ENCODE measurements at places on chromosomes 7 and 10.

- DNase-seq = no peak
Observed at GRCh38 chr10:86592413-86592812, 61.9 kb upstream of the OPN4 start.

DNA sequence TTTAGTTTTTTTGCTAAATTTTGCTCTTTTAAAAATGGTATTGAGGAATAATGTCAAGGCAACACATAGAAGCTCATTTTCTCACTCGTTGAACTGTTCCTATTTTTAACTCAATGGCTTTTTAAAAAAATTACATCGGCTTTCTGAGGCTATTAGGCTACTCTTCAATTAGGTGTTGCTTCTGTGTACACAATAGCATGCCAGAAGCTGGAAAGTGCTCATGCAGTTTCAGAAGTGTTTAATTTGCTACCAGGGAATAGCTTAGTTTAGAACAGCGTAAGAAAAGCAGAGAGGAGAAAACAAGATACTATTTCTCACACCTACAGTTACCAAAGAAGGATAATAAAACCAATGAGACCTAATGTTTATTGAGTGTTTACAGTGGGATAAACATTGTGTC is 157.4 kb downstream of the NXPH1 start:
- no peak for DNase-seq

- DNase-seq = no peak
Observed at GRCh38 chr10:88810196-88810961, 7.8 kb downstream of the LIPM start.

GRCh38 chr10:360653-361052 is 225.4 kb downstream of the ZMYND11 start:
- DNase-seq = no peak

DNA sequence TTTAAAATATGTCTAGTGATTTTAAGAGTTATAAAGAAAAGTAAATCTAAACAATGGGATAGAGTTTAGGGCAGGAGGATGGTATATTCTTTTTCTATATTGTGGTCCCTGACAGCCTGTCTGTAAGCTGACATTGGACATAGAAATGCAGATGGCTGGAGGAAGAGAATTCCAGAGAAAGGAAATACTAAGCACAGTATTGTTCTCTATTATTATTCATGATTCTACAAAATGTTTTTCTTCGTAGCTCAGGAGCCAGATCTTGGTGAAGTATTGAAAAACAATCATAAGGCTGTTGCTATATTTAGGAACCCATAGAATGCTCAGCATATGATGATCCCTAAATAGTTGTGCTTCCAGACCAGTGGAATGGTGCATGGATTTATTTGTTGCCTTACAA is 117.0 kb upstream of the FAM3C start:
- no peak for DNase-seq

- DNase-seq = peak; percentile 6
Observed at GRCh38 chr10:101018600-101019439, 12.1 kb downstream of the PDZD7 start.

- DNase-seq = no peak
Observed at GRCh38 chr7:105230486-105230885, 158.2 kb downstream of the SRPK2 start.

- no peak for DNase-seq
Observed at GRCh38 chr10:73785721-73786511, 510 bp downstream of the ZSWIM8 start.

DNA sequence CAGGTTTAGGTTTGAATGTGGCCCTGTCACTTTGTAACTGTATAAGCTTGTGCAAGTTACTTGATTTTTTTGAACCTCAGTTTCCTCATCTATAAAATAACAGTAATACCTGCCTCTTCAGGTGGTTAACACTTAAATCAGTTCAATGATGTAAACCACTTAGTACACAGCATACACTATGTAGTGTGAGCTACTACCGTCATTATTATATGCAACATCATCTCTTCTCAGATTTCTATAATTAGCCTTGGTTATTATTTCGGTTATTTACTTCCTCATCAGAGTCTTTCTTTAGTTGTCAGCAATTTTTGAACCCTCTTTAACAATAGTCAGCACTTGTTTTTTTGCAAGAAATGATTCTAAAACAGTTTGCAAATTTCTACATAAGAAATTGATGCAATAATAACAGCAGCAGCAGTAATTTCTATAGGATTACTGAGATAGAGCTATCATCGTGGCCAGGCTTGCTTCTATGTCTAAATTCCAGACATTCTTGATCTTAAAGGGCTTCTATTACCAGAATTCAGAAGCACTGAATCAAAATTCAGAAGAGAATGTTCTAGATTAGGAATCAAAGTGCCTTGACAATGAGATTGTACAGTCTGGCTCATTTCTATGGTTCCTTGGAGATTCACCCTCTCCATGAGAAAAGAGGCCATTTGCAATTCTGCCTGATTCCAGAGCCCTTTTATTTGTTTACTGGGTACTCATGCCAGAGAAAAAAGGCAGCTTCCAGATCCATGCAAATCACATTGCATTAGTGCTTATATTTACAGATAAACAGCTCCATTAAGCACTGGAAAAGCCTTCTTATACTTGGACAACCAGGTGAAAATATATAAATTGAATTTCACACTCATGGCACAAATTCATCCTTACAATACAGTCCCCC is 25.0 kb upstream of the WDR11 start:
- no peak for DNase-seq

GRCh38 chr10:117078168-117078837 is 59.8 kb downstream of the VAX1 start:
- DNase-seq = no peak

GRCh38 chr7:26141077-26141476 is 10.9 kb upstream of the NFE2L3 start:
- DNase-seq = no peak

DNA sequence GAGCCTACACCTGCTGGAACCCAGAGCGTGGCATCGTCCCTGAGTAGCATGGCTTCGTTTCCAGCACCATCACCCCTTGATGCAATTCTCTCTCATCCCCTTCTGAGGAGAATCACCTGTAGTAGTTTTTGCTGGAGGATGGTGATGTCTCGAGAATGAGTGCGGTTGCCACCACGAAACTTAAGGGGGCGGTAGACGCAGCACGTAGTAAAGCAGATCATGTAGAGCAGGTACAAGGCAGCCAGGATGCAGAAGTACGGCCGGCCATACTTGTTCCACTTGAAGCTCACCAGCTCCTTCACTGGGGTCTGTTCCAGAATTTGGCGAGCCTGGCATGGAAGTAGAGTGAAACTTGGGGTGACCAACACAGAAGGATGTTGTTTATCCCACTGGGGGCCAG is 8.1 kb downstream of the TRPV5 start:
- no peak for DNase-seq

- DNase-seq = no peak
Observed at GRCh38 chr10:74255214-74255613, 104.2 kb downstream of the ADK start.

GRCh38 chr7:41133690-41134299 is 569.1 kb downstream of the INHBA start:
- DNase-seq = no peak

- no peak for DNase-seq
Observed at GRCh38 chr10:117476281-117476680, 66.3 kb upstream of the EMX2 start.

DNA sequence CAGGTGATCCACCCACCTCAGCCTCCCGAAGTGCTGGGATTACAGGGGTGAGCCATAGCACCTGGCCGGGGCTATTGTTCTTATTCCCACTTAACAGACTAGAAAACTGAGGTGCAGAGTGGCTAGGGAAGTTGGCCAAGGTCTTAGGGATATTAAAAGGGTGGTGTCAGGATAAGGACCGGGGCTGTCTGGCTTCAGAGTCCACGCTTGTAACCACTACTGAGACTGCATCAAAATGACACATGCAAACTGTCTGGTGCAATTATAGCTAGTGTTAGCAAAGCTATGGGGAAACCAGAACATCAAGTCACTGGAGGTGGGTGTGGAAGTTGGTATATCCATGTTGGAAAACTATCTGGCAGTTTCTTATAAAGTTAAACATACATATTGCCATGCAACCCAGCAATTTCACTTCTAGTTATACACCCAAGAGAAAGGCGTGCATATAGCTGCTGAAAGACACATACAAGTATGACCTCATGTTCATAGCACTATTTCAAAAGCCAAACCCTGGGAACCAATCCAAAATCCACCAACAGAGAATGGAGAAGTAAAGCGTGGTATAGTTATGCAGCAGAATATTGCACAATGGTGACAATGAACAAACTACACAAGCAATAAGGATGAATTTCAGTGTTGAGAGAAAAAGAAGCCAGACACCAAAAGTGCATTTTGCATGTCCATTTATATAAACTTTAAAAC is 33.9 kb upstream of the EEPD1 start:
- no peak for DNase-seq

DNA sequence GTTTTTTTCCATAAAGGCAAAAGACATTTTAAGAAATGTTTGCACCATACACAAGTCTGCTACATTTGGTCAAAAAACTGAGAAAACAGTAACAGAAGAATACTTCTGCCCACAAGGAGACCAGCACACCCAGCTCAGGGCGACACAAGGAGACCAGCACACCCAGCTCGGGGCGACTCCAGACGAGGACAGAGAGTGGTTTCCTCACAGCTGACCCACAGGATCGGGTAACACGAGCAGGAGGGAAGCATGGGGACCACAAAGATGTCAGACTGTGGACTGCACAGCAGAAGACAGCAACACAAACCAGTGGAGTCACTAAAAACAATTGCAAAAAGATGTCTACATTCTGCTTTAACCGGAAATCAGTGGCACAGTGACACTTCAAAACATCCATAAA is 237.6 kb downstream of the DIP2C start:
- no peak for DNase-seq

DNA sequence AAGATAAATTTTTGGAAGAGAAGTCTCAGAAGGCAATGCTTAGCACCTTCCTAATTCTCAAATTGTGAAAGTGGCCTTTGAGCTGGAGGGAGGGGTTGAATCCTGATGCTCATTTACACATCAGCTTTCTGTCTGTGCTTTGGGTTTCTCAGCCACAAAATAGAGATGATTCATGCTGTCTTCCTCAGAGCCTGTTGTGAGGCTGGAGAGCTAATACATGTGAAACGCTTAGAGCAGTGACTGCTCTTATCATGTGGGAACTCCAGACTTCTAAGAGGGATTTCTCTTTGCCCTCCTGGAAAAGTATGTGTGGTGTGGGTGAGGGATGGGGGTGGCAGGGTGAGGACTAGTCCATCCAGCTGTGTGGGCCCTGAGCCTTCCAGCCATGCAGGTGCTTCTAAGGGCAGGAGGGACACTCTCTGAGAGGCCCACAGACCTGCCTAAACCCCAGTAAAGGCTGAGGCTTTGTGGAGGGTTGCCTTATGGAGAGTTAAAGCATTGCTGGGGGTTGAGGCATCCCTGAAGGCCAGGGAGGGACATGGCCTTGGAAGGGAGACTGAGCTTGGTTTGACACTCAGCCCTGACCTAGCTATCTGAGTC is 4.8 kb upstream of the EVX1 start:
- no peak for DNase-seq

- DNase-seq = no peak
Observed at GRCh38 chr10:103442031-103442461, 10.1 kb downstream of the CALHM2 start.

- DNase-seq = no peak
Observed at GRCh38 chr10:123355748-123356481, 201.7 kb downstream of the BUB3 start.

- DNase-seq = no peak
Observed at GRCh38 chr7:22610951-22611757, 111.2 kb upstream of the STEAP1B start.

DNA sequence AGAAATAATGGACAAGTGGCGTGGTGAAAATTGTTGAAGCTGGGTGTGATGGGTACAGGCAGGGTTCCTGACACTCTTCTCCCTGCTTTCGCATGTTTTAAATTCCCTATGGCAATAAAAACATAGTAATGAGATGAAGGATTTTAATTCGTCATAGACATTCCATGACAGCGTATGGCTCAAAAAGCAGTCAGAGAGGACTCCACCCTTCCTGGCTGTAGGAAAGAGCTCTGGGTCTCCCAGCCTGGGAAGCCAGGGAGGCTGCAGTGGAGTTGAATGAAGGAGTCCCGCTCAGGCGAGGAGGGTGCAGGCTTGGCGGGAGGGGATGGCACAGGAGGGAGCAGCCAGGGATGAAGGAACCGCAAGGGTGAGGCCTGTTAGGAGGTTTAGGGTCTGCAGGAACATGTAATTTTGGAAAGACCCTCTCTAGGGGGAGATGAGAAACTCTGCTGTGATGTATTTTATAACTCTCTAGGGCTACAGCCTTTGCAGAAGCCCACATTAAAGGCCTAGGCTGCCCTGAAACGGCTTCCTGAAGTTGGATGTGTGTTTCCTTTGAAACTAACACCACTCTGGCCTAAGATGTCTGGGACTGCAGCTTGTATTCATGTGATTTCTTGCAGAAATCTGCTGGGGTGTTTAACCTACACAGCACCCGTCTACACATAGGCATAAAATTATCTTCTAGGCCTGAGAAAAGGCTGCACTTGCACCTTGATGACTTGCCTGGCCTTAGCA is 7.6 kb upstream of the LARP4B start:
- DNase-seq = no peak

- no peak for DNase-seq
Observed at GRCh38 chr10:3347413-3348182, 175.0 kb upstream of the PITRM1 start.

DNA sequence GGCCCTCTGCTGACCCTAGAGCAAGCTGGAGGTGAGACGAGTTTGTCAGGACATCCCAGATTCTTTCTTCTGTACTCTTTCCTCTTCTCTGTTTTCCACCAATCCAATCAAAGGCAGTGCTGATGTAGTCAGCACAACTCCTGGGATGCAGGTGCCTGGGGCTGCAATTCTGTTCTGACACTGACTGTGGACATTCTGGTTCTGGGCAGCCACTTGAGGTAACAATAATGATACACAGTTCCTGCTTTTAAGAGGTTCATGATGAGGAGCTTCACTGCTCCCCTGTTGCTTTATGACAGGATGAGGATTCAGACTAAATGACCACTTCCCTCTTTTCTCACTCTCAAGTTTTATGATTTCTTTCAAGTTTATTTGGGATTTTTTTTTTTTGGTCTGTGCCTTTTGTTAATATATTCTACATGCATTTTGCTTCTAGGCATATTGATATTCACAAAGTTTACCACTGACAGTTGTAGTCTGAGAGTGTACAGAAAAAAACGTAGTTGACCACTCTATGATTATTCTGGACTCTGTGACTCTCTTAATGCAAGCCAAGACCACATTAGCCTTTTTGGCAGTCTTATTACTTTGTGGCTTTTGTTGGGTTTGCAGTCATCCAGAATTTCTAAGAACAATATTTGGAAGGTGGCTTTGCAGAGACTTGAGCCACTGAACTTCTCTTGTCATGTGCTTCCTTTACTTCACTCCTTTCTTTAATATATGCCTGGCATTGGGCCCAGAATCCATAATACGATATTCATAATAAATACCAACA is 247.6 kb downstream of the AUTS2 start:
- DNase-seq = no peak

- DNase-seq = no peak
Observed at GRCh38 chr10:69865450-69865849, 63.7 kb downstream of the COL13A1 start.

- no peak for DNase-seq
Observed at GRCh38 chr10:86349474-86349873, 17.1 kb downstream of the GRID1 start.

- DNase-seq = no peak
Observed at GRCh38 chr10:103766751-103767505, 88.4 kb downstream of the SH3PXD2A start.

All from NCI-H187 (cell line).